ENCODE measurements at places on chromosomes 3 and 15. TPM values are rescaled to one million over a fixed set of nuclear protein-coding genes. Genes with fewer than 3 reads are reported as not detected.

GRCh38 chr3:44184319-44184953, 57.2 kb upstream of the TOPAZ1 start:
- no peak for DNase-seq

DNA sequence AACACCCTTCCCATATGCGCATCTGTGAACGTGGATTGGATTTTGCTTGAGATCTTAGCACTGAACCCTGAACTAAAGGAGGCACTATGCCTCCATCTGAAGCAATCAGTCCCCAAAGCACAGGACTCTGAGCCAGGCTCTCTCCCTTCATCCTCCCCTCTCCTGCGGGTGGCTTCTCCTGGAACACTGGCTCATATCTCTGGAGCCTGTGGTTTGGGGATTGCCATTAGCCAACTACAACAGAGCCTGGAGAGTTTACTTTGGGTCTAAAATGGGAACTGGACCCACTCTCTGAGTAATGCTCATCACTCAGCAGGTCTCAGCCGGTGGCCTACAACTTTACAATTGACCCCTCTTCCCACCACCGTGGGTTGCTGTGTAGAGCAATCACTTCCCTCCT, 190.8 kb upstream of the HES1 start:
- DNase-seq, result no peak

IL5RA gene
- 0.57 TPM for polyA plus RNA-seq

GRCh38 chr15:78322243-78322642, 17.9 kb upstream of the CRABP1 start:
- no peak for DNase-seq

DNA sequence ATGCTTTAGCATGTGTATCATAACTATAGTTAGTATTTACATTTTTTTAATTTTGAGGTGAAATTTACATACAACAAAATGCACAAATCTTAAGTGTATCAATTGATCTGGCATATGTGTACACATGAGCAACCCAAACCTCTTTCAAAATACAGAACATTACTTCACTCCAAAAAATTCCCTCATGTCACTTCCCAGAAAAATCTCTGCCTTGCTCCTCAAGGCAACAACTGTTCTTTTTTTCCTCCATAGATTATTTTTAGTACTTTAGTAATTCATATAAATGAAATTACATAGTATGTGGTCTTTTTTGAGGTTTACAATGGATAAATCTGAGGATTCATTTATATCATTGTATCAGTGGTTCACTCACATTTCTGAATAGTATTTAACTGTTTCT, 84.9 kb downstream of the TRIM42 start:
- DNase-seq, result no peak

- DNase-seq, result no peak
These were observed 100.1 kb downstream of the LRTM1 start for GRCh38 chr3:54827776-54828175.

DNA sequence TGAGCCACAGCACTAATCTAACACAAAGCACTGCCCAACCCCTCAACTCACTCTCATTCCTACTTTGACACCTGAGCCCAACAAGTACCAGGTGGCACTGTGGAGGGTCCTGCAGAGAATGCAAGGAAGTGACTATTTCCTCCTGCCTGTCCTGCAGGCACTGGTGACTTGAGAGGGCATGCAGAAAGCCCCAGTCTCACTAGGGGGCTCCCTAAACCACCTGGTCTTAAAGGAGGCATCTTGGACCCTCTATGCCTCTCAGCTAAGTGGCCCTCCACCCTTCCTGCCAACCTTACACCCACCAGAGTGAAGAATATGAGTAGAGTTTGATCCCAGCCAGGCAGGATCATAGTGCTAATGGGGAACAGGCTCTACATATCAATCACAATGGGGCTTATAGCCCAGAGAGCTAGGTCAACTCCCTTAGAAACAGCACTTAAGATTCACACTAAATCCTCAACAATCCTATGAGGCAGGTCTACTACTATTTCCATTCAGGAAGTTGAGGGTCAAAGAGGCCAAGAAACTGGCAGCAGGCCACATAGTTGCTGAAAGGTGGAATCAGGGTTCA, 15.2 kb downstream of the TRAIP start:
- no peak for DNase-seq

- DNase-seq, result no peak
These were observed 11.3 kb downstream of the NBEAL2 start for GRCh38 chr3:46990573-46991374.

TBL1XR1 gene
- 108 TPM for polyA plus RNA-seq

- DNase-seq, result no peak
These were observed 102.5 kb downstream of the MYH15 start for GRCh38 chr3:108407886-108408285.

CLDN11 gene
- polyA plus RNA-seq, result 212 TPM

DNA sequence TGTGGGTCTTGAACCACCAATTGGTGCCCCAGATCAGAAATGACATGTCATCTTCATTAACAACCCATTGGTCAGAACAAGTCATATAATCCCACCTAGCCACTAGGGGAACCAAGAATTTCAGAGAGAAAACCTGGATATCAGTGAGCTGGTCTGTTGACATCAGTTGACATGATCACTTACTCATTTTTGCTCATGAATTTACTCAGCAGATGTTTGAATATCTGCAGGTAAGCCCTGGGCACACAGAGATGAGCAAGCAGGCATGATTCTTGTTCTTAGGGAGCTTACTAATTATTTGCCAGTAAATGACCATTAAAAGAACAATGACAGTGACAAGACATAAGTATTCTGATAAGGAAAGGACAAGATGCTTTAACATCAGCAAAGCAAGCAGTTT, 64.3 kb upstream of the PLCL2 start:
- no peak for DNase-seq

GRCh38 chr15:31082771-31083369, 18.7 kb downstream of the TRPM1 start:
- no peak for DNase-seq

PLA2G4D gene
- 0.07 TPM for polyA plus RNA-seq

DNA sequence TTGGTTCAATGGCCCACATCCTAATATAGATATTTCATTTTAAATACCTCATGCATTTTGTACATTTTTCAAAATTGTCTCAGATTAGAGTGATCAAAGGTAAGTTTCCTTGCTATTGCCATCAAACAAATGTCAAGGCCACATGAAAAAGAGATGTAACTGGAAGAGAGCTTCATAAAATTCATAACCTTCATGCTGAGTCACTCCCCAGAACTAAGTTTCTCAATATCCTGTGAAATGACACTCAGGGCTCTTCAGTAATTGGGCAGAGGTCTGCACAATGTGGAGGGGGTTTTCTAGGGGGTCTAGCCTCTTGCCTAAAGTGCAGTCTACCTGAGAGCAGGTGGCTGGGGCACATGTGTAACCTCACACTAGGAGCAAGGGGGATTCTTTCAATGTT, 152.2 kb upstream of the SLC2A2 start:
- no peak for DNase-seq

DNA sequence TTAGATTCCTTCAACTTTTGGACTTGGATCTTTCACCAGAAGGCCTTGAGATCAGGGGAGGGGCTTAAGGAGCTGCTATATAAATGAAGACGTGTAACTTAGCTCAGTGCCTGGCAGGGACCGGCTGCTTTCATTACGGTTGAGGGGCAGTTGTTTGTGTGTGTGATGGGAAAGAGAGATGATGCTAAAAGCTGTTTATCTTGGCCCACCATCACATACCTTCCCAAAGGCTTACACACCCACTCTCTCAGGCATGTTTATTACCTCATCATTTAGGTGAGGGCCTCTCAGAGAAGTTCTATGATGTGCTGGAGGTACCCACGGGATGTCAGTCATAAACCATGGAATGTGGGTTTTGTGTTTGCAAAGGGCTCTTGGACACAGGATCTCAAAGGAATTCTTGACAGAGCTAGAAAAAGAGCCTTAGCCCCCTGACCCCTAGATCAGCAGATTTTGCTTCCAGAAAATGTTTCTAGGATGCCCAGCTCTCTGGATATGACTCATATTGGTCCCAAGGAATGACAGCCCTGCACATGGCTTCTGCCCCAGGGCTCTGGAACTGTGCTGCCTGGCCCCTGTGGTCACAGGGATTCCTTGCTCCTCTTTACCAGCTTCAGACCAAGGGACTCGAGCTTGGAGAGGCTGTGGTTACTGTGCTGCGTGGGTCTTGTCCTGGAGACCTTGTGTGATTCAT, 15.9 kb upstream of the SMAD3 start:
- no peak for DNase-seq

ITGB5 gene
- 106 TPM for polyA plus RNA-seq

DNA sequence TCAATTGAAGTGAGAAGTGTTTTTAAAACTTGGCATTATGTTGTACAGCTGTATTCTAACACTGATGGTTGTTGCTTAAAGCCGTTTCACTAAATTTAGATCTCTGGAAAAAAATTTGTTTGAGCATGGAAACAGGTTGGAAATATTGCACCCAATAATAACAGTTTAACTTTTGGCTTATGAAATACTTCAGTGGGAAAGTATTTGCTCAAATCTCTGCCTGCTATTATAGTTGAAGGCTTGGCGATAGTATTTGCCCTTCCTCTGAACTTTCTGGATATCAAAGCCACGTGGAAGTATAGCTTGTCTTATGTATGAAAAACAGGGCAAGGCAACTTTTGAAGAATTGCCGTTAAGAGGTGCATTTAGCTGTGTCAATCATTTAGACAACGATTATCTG, 270.3 kb upstream of the LRRFIP2 start:
- DNase-seq, result no peak

TLR9 gene
- 0.27 TPM for polyA plus RNA-seq

- no peak for DNase-seq
These were observed 10.7 kb upstream of the KLHL25 start for GRCh38 chr15:85805420-85805819.

DNA sequence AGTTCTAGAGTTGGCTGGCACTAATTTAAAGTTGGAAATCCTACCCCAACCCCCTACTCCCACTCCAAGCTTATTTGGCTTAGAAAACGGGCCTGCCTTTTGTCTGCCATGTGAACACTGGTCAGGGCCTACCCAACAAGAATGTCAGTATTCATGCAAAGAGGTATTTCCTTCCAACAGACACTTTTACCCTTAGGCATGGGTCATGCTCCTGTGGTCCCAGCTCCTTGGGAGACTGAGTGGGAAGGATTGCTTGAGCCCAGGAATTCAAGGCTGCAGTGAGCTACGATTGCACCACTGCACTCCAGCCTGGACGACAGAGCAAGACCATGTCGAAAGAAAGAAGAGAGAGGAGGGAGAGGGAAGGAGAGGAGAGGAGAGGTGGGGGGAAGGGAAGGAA, 137.5 kb upstream of the LRTM1 start:
- no peak for DNase-seq

ZMYND10 gene
- 3.8 TPM for polyA plus RNA-seq

MESP2 gene
- 0.53 TPM for polyA plus RNA-seq

ADAMTSL3 gene
- polyA plus RNA-seq, result 5.0 TPM

GOLGA6B gene
- polyA plus RNA-seq, result 0.34 TPM

All from right renal pelvis (tissue), 4 donors.